ENCODE measurements at places on chromosomes 16 and 17.

DNA sequence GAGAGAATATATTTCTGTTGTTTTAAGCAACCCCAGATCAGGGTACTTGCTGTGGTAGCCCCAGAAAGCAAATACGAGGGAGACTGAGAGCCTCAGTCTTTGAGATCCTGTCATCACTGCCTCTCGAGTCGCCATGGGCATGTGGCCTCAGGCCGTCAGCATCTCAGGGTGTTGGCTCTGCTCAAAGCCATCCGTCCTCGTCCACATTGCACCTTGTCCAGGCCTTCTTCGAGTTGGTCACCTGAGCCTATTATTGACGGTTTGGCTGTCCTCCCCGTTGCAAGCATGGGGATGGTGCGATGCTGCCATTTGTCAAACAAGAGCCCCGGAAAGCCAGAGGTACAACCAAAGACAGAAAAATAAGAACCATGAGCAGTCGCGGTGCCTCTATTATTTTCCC is 136.9 kb downstream of the IRF8 start:
- DNase-seq: no peak

GRCh38 chr17:70544317-70544716 is 375.0 kb downstream of the KCNJ2 start:
- DNase-seq: no peak

GRCh38 chr17:73548620-73549311 is 95.5 kb downstream of the SDK2 start:
- no peak for DNase-seq

- no peak for DNase-seq
Measured at GRCh38 chr16:24975428-24975889, 39.7 kb downstream of the ARHGAP17 start.

DNA sequence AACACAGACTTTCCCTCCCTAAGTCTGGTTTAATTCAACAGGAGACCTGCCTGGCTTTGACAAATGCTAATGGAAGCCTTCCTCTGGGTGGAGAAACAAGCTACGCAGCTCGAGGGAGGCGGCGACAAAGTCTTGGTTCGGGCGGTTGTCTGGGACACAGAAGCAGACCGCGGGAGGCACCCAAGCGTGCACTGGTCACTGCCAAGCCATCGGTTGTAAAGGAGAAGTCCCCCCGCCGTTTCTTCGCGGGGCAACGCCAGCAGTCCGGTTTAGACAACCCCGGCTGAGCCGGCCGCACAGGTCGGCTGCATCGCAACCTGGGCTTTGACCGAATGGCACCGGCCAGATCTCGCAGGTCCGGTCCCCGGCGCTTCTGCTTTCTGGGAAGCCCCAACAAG is 586 bp downstream of the GLYR1 start:
- DNase-seq: peak; percentile 23

- no peak for DNase-seq
Measured at GRCh38 chr17:74211912-74212208, 1.5 kb upstream of the TTYH2 start.

DNA sequence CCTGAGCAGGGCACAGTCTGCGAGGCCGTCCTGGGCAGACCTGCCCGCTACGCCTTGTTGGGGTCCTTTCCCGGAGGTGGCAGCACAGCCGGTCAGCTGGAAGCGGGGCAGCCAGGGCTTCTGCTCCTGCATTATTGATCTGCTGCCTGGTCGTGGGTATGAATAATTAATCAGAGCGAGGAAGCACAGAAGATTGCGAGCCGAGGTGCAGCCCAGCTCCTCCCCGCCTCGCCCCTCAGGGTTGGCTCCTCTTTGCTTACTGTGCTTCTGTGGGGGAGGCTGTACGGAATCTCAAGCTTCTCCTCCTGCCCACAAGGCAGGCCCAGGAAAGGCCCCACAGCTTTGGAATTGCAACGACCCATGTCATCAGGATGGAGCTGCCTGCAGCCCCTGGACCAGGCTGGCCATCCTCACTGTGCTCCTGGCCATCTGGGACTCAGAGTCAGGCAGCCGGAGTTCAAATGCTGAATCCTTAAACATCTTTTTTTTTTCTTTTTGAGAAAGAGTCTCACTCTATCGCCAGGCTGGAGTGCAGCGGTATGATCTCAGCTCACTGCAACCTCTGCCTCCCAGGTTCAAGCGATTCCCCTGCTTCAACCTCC is 25.6 kb downstream of the TRARG1 start:
- no peak for DNase-seq

DNA sequence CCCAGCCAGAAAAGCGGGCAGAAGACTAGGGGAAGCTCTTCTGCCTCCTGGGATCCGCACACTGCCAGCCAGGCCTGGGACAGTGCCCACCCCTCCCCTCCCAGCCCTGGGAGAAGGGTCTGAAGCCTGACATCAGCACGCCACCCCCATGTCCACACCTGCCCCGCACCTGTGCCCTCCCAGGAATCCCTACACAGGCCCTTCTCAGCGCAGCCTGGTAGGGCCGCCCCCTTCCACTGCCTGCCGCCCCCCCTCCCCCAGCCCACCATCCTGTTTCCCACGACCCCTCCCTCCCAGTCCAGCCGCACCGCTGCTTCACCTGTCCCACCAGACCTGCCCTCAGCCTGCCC is 10.6 kb downstream of the ENPP7 start:
- DNase-seq: no peak

GRCh38 chr16:81808933-81809480 is 29.9 kb downstream of the PLCG2 start:
- no peak for DNase-seq

DNA sequence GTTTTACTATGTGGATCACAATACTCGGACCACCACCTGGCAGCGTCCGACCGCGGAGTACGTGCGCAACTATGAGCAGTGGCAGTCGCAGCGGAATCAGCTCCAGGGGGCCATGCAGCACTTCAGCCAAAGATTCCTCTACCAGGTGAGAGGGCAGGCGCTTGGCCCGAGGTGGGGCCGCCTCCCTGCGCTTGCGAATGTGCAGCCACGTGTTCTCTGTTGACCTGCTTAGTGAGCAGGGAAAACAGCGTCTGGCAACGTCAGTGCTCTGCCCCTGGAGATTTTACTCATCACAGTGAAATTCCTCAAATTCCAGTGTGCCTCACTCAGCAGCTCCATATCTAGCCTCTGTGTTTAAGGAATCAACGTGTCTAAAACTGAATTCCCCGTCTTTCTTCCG is 33.4 kb upstream of the CLEC18A start:
- DNase-seq: peak; percentile 92
